H4 (cell line): ENCODE measurements at places on chromosomes 6 and 20. TPM values are rescaled to one million over a fixed set of nuclear protein-coding genes. Genes with fewer than 3 reads are reported as not detected.

- DNase-seq: no peak
Measured at GRCh38 chr6:64861039-64861651, 845.9 kb downstream of the EYS start.

GRCh38 chr6:142633317-142633716 is 311.7 kb downstream of the HIVEP2 start:
- DNase-seq: no peak

DNA sequence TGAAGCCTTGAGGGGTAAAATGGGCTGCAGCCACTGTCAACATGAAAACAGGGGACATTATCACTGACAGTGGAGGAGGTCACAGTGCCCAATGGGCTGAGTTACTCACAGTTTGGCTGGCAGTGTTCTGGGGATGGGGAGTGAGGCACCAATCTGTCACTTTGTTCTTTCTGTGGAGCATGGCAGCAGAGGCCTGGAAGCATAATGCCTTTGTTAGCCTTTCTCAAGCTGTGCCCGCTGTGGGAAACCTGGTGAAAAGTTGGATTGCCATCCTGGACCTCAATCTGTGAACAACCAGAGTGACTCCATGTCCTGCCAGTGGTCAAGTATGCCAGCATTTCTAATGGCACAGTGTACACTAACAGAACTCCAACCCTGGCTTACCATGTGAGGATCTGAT is 143.6 kb downstream of the OR2B2 start:
- DNase-seq: no peak

DNA sequence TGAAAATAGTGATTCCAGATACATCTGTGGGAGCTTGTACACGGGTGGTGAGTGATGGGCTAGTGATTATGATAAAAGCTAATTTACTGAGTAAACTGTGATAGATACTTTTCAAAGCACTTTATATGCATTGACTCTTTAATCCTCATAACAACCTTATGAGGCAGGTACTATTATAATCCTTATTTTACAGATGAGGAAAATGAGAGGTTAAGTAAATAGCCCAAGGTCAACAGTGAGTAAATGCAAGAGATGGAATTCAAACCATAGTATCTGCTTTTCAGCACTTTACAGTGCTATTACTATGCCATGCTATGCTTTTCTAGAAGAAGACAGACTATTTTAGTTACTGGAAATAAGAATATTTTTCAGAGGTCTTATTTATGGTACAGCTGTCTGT is 320.9 kb upstream of the CITED2 start:
- no peak for DNase-seq

- no peak for DNase-seq
Measured at GRCh38 chr6:125699591-125699990, 49.8 kb upstream of the HEY2 start.

SCGN gene
- total RNA-seq: not detected in 2 replicates
